ENCODE measurements at places on chromosomes 6 and 20.
A peak's percentile ranks its signal among the peaks of the same experiment; 100 is the strongest.

DNA sequence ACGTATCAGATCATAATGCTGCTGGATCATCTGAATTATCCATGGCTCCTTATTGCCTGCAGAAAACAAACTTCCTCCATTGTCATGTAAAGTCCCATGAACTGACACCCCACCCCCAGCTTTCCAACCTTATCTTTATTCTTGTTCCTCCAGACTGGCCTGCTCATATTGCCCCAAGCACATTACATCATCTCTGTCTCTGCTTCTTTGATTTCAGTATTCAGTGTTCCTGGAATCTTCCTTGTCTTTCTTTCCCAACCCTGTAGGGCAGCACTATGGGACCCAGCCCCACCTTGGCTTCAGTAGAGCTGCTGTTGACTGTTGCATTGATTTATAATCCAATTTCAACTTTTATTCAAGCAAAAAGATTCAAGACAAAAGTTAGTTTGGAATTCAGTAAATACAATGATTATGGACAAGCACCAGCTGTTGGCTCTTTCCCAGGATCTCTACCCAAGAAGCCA is 187.5 kb upstream of the ECI2 start:
- DNase-seq, result no peak

DNA sequence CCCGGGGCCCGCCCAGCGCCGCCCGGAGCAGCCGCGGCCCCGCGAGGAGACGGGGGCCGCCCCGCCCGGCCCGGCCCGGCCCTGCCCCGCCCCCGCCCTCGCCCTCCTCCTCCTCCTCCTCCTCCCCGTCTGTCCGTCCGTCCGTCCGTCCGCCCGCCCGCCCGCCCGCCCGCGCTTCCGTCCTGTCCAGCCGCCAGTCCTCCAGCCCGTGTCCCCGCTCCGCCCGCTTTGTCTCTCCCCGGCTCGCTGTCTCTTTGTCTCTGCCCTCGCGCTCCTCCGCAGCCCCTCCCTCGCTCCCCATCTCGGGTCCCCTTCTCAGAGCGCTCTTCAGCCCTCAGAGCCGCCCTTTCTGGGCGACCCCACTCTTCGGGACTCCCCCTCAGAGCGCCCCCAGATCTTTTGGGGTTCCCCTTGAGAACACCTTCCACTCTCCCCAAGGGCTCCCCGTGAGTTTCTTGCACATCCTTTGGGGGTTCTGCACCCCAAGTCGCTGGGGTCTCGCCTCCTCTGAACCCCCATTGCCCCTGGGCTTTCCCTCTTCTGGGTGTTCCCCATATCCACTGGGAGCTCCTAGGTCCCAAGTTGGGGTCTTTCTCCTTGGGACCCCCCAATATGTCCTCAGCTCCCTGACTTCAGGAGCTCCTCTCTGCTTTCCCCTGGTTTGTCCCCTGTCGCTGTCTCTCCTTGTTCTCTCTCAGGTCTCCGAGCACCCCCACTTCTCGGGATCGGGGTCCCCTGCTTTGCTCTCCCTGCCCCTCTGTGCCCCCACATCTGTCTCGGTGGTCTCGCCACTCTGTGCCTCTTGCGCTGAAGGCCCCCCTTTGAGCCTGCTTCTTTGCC is 79.5 kb upstream of the MYL9 start:
- no peak for DNase-seq

GRCh38 chr6:99434702-99435530 is 9.8 kb upstream of the PNISR start:
- DNase-seq, result no peak

DNA sequence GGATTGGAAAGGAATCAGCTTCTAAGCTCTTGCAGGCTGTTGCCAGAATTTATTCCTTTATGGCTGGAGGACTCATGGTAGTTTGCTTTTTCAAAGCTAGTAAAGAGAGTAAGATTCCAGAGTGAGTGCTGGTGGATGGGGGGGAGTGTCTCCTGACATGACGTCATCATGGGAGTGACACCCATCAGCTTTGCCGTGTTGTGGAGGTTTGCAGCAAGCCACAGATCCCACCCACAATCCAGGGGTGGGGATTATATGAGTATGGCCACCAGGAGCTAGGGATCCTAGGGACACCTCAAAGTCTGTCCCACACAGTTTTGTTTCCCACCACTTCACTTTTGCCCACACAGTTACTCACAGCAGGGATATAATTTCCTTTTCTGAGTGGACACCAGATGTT is 28.7 kb upstream of the PMEPA1 start:
- DNase-seq, result no peak

- DNase-seq, result no peak
These were observed 224.5 kb upstream of the AGPAT4 start for GRCh38 chr6:161498359-161498758.

- no peak for DNase-seq
These were observed 140.7 kb downstream of the ESR1 start for GRCh38 chr6:151948002-151948743.

DNA sequence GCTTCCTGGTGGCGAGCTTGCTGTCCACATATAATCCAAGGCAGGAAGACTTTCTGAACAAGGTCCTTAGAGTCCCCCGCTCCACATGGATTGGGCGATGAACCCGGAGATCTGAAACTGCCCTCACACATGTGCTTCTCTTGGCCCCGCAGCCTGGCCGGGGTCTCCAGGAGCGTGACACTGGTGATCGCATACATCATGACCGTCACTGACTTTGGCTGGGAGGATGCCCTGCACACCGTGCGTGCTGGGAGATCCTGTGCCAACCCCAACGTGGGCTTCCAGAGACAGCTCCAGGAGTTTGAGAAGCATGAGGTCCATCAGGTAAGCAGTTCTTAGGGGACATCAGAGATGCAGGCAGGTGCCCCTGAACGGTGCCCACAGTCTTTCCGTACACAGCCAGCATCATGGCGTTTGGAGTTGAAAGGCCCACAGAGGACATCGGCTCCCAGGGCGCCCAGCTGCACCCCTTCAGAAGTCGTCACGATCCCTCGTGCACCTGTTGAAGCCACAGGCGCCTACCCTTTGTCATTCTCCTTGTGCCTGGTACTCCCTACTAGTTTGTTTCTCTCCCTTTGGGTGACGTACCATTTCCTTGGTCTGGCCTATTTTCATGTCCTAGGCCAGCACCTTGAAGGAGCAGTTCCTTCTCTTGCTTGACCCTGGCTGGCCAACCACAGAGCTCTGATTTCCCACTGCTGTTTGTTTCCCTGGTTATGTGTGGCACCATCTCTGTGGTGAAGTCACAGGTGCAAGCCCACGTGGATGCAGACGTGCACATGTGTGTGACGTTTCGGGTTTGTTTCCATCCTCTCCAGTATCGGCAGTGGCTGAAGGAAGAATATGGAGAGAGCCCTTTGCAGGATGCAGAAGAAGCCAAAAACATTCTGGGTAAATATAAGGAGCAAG is 43.3 kb upstream of the IRF4 start:
- DNase-seq, result no peak

- DNase-seq, result no peak
These were observed 59.1 kb upstream of the CDYL start for GRCh38 chr6:4717124-4717523.

GRCh38 chr6:110776413-110776812 is 38.9 kb downstream of the CDK19 start:
- DNase-seq, result no peak

DNA sequence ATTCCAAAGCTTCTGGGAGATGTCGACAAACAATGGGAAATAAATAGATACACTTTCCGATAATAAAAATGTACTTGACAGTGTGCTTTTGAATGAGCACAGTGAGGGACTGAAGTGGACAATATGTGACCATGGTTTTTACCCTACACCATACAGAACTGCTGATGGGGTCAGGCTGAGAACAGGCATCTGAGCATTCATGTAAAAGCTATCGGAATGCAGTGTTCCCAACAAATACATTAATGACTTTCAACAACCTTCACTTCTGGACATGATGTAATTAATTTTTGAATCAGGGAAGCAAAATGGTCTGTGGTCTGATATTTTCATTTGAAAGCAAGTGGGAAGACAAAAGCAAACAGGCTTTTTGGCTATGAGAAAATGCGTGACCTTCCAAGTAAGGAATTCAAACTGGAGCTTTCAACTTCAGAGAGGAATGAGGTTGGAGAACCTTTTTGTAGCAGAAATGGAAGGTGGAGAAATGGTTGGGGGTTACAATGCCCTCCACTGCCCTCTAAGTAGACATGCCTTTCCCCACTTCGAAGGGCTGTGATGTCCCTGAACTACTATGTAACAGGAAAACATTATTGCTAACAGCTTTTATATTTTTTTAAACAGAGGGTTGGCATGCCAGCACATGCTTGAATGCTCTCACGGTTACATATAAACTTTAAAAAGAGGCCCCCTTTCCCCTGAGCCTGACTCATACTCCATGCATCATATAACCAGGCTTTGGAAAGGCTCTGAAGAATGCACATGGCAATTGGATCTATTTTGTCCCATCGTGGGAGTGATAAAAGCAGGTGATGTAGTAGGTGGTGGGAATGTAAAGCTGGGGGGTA is 203.5 kb upstream of the CITED2 start:
- DNase-seq, result no peak

GRCh38 chr20:2693286-2694007 is 867 bp downstream of the EBF4 start:
- DNase-seq, result no peak

DNA sequence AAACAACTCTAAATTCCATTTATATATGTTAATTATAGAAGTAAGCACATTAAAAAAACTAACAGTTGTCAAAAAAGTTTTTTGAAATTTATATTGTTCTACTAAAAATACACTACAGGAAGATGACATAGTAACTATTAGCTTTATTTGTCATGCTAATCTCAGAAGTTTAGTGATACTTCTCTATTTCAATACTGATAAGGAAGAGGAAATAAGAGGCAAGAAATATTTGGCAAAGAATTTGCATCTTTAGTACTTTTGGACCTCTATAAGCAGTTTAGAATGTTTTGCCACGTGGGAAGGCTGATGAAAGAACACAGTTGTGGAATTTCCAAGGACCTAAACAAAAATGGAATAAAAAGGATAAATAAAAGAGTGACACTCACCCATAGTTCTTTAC is 12.6 kb downstream of the IFNGR1 start:
- no peak for DNase-seq

DNA sequence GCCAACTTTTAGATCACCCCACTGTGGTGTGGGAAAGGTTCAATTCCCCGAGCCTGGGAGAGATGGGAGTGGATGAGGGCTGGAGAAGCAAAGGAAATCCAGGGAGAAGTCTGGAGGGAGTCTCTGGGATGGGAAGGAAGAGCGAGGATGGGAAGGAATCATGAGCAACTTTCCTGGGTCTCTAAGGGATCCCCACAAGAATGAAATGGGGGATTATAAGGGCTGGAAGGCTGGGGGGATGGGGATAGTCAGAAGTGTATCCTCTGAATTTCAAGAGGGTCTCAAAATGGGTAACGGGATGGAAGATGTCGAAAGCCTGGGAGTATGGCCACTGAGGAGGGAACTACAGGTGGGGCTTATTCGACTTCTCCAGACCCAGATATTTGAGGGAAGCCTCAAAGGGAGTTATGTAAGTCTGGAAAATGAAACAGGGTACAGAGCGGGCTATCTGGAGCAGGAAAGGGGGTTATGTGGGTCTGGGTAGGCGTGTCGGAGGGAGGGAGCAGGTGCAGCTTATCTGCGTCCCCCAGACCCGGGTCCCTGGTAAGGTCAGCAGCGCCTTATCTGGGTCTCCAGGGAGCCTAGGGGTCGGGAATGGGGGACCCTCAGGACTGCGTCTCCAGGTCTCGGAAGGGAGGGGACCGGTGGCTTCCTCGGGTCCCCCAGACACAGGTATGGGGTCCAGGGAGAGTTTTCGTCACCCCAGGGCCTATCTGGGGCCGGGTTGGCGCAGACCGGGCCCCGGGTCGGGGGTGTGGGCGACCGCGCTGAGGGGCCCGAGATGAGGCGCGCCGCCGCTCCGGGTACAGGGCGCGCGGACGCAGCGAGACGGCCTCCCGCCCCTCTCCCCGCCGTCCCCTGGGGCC is 550 bp downstream of the PLAGL2 start:
- DNase-seq, result no peak

DNA sequence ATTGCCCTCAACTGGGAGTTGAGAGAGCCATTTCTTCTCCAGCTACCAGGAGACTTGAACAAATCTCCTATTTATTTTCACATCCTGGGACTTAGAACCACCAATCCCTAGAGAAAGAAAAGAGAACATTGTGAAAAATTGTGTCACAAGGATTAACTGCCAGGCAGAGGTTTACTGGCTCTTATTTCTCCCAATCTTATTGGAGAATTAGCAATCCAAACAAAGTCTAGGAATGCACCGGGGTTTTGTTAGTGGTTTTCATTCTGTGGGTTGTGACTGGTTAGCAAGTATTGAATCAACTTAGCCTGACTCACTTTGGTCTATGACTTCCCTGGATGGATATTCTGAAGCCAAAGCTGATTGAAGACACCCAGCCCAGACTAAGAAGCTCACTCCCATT is 21.2 kb upstream of the ENPP5 start:
- no peak for DNase-seq

- DNase-seq, result no peak
These were observed 83.2 kb upstream of the EYA2 start for GRCh38 chr20:46811224-46812084.

GRCh38 chr20:40896814-40897700 is 131.6 kb upstream of the TOP1 start:
- DNase-seq, result no peak

GRCh38 chr6:87181903-87182302 is 26.5 kb downstream of the ZNF292 start:
- DNase-seq, result no peak

GRCh38 chr6:74048387-74048786 is 352.4 kb downstream of the CD109 start:
- DNase-seq, result no peak

- DNase-seq, result no peak
These were observed 156.3 kb downstream of the ARID1B start for GRCh38 chr6:156933201-156934068.

- no peak for DNase-seq
These were observed 11.2 kb downstream of the TAF4 start for GRCh38 chr20:62054451-62054953.

- no peak for DNase-seq
These were observed 121.4 kb upstream of the CEP162 start for GRCh38 chr6:84348801-84349200.

DNA sequence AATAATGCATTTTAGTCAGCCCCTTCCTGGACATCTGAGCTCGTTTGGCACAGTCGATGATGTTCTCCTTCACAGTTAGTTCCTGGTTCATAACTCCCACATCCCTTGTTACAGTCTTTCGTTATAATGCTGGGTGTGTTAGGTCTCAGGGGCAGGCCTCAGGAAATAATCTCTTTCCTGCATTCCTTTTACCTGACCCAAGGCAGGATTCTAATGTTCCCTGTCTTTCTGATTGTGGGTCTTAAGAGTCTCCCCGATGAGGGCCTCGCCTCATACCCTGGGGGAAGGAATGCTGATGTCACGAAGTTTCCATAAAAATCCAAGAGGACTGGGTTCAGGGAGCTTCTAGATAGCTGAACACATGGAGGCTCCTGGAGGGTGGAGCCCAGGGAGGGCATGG is 104.0 kb upstream of the CARMIL1 start:
- no peak for DNase-seq

GRCh38 chr20:35490736-35491181 is 35.4 kb downstream of the CEP250 start:
- peak; percentile 28 for DNase-seq

GRCh38 chr6:118735320-118735719 is 83.9 kb upstream of the CEP85L start:
- no peak for DNase-seq
